Lower leg skin (tissue), 4 donors: ENCODE measurements at places on chromosomes 4 and X. TPM values are rescaled to one million over a fixed set of nuclear protein-coding genes. Genes with fewer than 3 reads are reported as not detected.

- no peak for DNase-seq
Measured at GRCh38 chr4:52982255-52982945, 120.3 kb downstream of the RASL11B start.

The GAB3 gene
- 0.30 TPM for total RNA-seq

DNA sequence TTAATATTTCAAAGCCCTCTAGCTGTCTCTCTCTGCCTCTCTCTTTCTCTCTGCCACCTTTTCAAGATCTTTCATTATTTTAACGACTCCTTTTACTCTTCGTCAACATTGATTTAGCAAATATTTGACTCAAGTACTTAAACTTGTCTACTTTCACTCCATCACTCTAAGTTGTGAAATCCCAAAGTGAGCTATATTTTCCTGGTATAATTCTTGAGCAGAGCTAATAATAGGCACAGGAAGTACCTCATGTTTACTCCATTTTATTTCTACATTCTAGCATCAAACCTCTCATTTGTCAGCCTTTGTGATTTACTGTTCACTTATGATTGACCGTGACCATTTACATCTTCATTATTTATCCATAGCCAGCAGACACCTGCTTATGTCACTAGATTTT lies 482.5 kb downstream of the RPA4 start:
- no peak for DNase-seq

DNA sequence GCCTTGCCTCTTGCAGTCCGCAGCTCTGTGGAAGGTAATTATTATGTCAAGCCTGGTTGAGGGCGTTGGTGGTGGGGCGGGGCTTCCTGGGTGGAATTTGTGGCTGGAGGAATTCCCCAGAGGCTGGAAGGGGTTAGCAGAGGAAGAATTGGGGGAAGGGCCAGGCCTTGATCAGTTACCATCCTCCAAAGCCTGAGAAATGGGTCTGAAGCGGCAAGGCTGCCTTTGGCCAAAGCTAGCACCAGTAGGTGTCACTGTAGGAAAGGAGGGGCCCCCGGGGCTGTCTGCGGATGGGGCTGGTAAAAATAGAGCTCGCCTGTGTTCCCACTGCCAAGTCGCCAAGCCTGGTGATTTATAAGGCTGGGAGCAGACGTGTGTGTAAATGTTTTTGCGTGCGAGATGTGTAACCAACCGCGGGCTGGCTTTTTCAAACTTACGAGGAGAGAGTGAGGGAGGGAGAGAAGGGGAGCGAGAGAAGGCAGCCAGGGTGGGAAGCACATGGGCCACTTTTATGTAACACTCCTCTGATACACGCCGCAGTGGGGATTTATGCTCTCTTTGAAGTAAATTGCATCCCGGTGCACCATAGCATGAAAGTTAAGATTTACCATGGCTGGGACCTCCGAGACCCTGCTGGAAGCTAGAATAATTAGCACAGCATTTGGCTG lies 367.0 kb downstream of the BCOR start:
- DNase-seq: peak; percentile 38

GRCh38 chr4:48108309-48109073 lies 25.6 kb downstream of the TXK start:
- no peak for DNase-seq

DNA sequence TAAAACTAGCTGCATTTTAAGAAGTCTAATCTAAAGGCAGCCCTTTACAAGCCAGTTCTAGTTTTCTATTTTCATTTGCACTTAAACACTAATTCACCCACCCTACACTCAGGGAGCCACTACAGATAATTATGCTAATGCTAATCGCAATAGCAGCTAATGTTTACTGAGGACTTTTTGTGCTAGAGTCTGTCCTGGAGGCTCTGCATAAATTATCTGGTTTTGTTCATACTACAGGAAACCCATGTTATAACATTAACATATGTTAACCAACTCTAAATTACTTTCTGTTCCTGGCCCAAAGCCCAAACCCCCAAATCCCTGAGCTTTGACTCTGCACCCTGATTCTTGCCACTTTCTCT lies 480 bp upstream of the RADX start:
- no peak for DNase-seq

The CD38 gene
- total RNA-seq: 0.13 TPM

The APOO gene
- 2.7 TPM for total RNA-seq

The SULT1B1 gene
- total RNA-seq: 0.30 TPM

GRCh38 chrX:8906299-8906938 lies 105.2 kb upstream of the FAM9A start:
- no peak for DNase-seq

The F8A2 gene
- 10.3 TPM for total RNA-seq

The ANKRD37 gene
- 16.1 TPM for total RNA-seq

The IQCM gene
- total RNA-seq: not detected

GRCh38 chr4:116302990-116303735 lies 782.2 kb downstream of the TRAM1L1 start:
- DNase-seq: no peak

- DNase-seq: no peak
Measured at GRCh38 chr4:180751009-180751408, 1492.2 kb upstream of the TENM3 start.

The CFAP47 gene
- total RNA-seq: not detected

- no peak for DNase-seq
Measured at GRCh38 chrX:1397001-1397400, 5.1 kb upstream of the SLC25A6 start.

- no peak for DNase-seq
Measured at GRCh38 chr4:173318648-173319211, 15.4 kb downstream of the HMGB2 start.

GRCh38 chrX:39202641-39203040 lies 401.4 kb downstream of the MID1IP1 start:
- DNase-seq: no peak

The HSFX2 gene
- not detected for total RNA-seq

The LPAR4 gene
- not detected for total RNA-seq

The CCDC158 gene
- total RNA-seq: not detected

The IDS gene
- total RNA-seq: 67.5 TPM

GRCh38 chr4:18100657-18101056 lies 79.1 kb upstream of the LCORL start:
- no peak for DNase-seq

GRCh38 chr4:118224243-118224829 lies 128.5 kb downstream of the PRSS12 start:
- no peak for DNase-seq
